ENCODE measurements at places on chromosomes 5 and 9. TPM values are rescaled to one million over a fixed set of nuclear protein-coding genes. Genes with fewer than 3 reads are reported as not detected.

DNA sequence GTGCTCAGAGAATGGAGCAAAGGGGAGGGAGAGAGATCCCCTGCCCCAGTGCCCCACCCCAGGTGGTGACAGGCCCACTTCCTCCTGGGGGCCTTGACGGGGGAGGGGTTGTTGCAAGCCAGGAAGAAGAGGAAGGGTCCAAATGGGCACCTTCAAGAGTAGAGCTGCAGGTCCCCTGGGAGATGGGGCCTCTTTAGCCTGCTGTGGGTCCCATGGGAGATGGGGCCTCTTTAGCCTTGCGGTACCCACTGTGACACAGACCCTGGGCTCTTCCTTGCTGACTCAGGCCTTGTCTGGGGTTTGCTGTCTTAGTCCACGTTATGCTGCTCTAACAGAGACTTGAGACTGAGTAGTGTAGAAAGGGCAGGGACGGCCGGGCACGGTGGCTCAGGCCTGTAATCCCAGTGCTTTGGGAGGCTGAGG is 9.6 kb upstream of the TOR4A start:
- DNase-seq, result no peak

DNA sequence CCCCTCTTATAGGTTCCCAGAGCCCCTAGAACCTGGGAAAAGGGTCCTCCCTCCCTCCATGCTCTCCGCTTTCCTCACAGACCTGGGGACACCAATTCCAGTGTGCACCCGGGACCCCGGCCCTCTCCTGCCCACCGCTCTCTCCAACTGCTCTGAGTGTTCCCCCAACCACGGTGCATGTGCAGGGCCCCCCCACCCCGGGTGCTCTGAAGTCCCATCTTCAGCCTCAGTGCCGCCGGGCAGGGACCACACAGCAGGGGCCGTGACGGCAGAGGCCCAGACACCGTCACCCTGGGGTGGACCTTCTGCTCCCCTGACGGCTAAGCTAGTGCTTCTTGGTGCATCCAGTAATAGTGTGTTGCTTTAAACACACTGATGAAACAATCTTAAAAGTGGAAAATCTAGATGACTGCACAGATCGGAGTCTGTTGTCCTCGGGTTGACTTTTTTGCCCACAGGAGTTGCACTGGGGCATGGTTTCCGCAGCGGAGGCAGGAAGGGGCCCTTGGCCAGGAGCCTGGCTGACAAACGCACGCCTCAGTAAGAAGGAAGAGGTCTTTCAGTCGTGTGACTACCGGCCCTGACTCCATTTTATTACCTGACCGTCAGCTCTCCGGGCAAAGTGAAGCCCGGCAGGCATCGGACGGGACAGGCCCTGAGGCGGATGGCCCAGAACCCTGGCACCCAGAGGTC is 36.2 kb upstream of the SLC6A3 start:
- DNase-seq, result no peak

The RASGEF1C gene
- not detected for total RNA-seq

DNA sequence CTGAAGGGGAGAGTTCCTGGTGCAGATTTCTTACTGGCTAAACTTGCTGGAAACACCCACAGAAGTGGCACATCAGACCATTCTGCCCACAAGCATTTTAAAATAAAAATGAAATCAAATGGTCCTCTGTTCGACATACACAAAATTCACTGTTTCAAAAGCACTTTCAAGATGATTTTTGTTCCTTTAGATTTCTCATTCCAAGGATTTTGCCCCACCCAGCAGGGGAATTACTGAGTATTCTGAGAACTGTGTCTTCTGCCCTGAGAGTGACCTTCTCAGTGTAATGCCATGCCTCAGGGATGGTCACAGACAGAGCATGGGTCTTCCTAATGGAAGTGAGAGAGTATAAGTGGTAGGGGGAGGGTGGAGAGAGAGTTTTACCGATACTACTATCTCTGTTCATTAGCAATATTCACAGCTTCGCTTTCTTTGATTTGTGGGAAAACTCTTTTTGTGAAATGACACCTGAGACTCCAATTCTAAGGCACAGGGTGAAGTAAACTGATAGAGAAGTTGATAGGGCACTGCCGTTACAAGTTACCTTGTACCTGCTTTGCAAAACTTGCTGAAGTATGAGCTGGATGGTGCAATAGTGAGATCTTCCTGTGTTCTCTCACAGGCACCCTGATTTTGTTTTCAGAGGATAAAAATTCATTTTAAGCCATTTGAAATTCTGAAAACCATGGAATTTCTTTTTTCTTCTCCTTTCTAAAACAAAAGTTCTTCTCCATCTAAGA is 95.8 kb upstream of the CD180 start:
- DNase-seq, result no peak

DNA sequence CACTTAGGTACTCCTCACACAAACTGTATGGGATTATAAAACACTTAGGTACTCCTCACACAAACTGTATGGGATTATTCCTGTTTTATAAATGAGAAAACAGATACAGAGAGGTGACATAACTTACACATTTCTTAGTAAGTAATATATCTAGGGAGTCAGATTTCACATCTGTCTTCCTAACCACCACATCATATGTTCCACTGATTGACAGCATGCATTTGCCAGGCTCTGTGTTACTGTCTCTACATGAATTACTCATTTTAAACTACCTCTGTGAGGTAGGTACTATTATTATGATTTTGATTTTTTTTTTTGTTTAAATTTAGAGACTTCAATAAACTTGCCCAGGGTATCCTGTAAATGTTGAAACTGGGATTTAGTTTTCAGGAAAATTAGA is 232.7 kb downstream of the CCDC171 start:
- no peak for DNase-seq

- no peak for DNase-seq
Observed at GRCh38 chr9:22528485-22528884, 81.9 kb downstream of the DMRTA1 start.

- DNase-seq, result no peak
Observed at GRCh38 chr5:151863566-151863965, 61.1 kb downstream of the GLRA1 start.

- DNase-seq, result no peak
Observed at GRCh38 chr5:94777056-94777880, 158.8 kb downstream of the SLF1 start.

All from transverse colon (tissue), 4 donors.